ENCODE measurements at places on chromosomes 12 and 14. TPM values are rescaled to one million over a fixed set of nuclear protein-coding genes. Genes with fewer than 3 reads are reported as not detected.

Gene ITGA7
- total RNA-seq: 21.4 TPM

Gene KRT74
- total RNA-seq: not detected

Gene POTEG
- total RNA-seq: not detected

Gene KLRC2
- total RNA-seq: not detected

Gene NOS1
- 18.0 TPM for total RNA-seq

Gene SLC6A15
- total RNA-seq: 9.2 TPM

Gene KRT79
- not detected for total RNA-seq
